ENCODE measurements at places on chromosomes 3 and 15. TPM values are rescaled to one million over a fixed set of nuclear protein-coding genes. Genes with fewer than 3 reads are reported as not detected.

DNA sequence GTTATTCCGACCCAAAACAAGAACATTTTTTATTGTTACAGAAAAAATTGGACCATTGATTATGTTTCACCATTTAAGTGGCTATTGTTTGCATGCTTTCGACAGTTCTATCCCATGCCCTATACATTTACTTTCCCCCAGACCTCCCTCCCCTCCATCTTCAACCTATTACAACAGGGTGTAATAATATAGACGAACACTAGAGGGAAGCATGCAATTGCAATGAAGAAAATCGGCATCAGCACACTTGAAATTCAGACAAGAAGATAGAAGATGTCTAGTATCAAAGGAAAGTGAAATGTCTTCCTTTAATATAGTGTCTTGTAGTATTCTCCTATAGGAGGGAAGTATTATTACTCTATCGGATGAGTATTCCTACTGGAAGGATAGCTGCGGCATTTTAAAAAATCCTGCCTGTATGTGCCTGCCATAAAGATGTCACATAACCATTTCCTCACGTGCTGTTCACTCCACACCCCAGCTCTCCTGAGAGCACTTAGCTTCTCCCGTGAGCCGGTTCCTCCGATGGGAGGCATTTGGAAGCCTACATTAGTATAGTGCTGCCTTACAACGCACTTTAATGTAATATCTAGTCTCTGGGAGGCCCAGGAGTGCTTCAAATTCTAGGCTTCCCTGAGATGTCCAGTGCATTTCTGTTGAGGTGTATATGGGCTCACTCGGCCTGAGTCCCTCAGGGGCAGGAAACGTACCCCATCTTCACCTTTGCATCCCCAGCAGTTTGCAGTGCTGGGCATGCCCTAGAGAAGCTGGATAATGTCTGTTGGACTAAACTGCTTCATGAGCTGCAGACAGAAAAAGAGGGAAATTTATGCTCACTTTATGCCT is 17.8 kb upstream of the ERICH6 start:
- DNase-seq: peak; percentile 54

GRCh38 chr3:197399486-197399885 is 101.1 kb upstream of the DLG1 start:
- DNase-seq: no peak

DNA sequence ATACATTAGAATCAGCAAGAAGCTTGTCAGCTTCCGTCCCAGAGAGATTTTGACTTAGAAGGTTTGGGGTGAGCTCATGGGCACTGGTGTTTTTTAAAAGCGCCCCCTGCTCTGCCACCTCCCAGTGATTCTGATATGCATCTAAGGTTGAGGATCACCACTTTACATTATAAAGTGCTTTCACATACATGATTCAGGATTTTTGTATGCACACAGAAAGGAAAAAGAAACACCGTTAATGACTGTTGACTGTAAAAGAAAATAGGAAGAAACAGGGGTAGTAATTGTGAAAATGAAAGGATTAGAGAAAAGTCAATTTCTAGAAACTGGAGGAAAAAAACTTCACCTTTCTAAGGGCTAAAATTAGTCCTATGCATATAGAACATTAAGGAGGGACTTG is 104.9 kb upstream of the ZBED2 start:
- no peak for DNase-seq

Gene FETUB
- polyA plus RNA-seq: not detected
